ENCODE measurements at places on chromosomes 16 and 17. TPM values are rescaled to one million over a fixed set of nuclear protein-coding genes. Genes with fewer than 3 reads are reported as not detected.
A peak's percentile ranks its signal among the peaks of the same experiment; 100 is the strongest.

DNA sequence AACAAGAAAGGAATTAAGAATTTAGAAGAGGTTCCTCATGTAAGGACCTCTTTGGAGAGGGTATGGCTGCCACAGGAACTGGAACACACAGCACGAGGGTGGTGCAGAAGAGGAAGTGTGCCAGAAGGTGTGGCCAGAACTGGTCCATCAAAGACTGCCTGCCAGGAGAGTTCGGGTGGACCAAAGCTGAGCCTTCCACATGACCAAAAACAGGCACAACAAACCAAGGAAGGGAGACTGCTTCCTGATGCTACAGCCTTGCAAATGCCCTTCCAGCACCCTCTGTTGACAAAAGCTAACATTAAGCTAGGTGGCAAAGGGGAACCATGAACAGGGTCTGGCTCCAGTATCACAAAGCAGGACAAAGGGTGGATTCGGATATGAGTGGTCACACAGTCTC lies 125.8 kb upstream of the TMEM97 start:
- no peak for DNase-seq

DNA sequence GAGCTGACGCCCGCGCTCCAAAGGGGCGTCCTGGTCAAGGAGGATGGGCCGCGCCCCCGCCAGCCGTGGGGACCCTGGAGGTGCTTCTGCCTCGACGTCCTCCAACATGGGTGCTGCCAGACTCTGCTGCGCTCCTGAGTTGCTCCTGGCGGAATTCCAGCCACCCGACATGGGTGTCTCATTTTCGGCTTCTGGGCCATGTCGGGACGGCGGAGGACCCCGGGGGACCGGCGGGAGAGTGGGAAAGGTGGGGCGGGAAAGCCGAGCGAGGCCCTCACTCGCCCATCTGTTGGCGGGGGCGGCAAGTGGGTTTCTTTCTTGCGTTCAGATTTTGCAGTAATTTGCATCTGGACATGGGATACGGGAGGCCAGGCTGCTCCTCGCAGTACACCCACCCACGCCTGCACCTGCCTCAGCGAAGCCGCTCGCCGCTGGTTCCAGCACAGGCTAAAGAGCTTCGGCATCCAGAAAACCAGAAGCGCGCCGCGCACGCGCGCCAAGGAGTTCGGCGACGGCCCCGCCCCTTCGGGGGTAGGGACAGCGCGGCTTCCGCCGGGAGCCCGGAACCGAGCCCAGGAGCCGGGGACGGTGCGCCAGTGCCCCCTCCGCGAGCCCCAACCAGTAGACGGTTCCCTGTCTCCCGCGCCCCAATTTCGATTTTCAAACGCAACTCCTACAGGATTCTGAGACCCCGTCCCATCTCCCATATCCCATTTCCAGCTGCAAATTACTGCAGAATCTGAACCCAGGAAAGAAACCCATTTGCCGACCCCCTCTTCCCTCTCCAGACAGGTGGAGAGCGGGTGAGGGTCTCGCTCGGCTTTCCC lies at the start of gene ARMC7:
TSS of gene ARMC7 (plus strand) at position 563 of the 827 bp plus-strand sequence. CDS start 320 bp downstream, outside the sequence.
- peak; percentile 77 for DNase-seq

- no peak for DNase-seq
These were observed 164.6 kb downstream of the RPTOR start for GRCh38 chr17:80709090-80709695.

GRCh38 chr16:11586378-11586855 lies 302 bp downstream of the LITAF start:
- DNase-seq, result no peak

The KCTD5 gene
- 17.2 TPM for total RNA-seq

The TEX14 gene
- total RNA-seq, result not detected

The GOSR1 gene
- 64.7 TPM for total RNA-seq

The MYLK3 gene
- under 0.01 TPM for total RNA-seq

The TCAP gene
- under 0.01 TPM for total RNA-seq

The TOM1L1 gene
- total RNA-seq, result 20.1 TPM

The IL34 gene
- 1.3 TPM for total RNA-seq

All from IMR-90 (cell line).